AG04450 (cell line): ENCODE measurements at places on chromosomes 12 and 14. TPM values are rescaled to one million over a fixed set of nuclear protein-coding genes. Genes with fewer than 3 reads are reported as not detected.

Gene NRIP2
- 0.66 and 0.99 TPM in 2 replicates for polyA plus RNA-seq

Gene NINJ2
- not detected in 2 replicates for polyA plus RNA-seq

Gene EML5
- 3.0 and 3.6 TPM in 2 replicates for polyA plus RNA-seq

Gene KLRK1
- polyA plus RNA-seq, result not detected in 2 replicates

Gene NYNRIN
- 10.4 and 10.5 TPM in 2 replicates for polyA plus RNA-seq

Gene NOS1
- polyA plus RNA-seq, result not detected in 2 replicates

Gene RTL1
- not detected in 2 replicates for polyA plus RNA-seq

Gene LHX5
- polyA plus RNA-seq, result not detected in 2 replicates

Gene TRAF3
- polyA plus RNA-seq, result 24.9 and 25.3 TPM in 2 replicates

Gene KRR1
- 37.8 and 64.4 TPM in 2 replicates for polyA plus RNA-seq

Gene NAV3
- polyA plus RNA-seq, result 29.8 and 36.1 TPM in 2 replicates

Gene KRT85
- polyA plus RNA-seq, result not detected in 2 replicates

Gene MSI1
- polyA plus RNA-seq, result not detected in 2 replicates

Gene KRT78
- not detected in 2 replicates for polyA plus RNA-seq
